ENCODE measurements at places on chromosomes 5 and 9.

DNA sequence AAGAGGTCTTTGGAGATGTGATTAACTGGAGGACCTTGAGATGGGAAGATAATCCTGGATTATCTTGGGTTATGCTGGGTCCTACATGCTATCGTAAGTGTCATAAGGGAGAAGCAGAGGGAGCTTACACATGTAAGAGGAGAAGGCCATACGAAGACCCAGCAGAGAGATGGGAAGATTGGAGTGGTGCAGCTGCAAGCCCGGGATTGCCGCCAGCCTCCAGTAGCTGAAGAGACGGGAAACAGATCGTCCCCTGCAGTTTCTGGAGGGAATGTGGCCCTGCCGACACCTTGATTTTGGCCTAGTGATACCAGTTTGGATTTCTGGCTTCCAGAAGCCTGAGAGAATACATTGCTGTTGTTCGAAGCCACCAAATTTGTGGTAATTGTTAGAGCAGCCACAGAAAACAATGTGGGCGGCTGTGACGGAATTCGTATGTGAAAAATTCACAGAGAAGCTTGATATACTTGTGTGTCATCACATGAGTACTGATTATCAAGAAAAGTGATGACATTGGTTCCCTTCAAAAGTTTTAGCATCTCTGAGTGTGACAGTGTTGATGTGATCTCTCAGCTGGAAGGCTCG is 86.9 kb downstream of the CYFIP2 start:
- DNase-seq: peak; percentile 75

GRCh38 chr9:109973336-109973735 is 193.3 kb downstream of the PALM2AKAP2 start:
- DNase-seq: no peak

DNA sequence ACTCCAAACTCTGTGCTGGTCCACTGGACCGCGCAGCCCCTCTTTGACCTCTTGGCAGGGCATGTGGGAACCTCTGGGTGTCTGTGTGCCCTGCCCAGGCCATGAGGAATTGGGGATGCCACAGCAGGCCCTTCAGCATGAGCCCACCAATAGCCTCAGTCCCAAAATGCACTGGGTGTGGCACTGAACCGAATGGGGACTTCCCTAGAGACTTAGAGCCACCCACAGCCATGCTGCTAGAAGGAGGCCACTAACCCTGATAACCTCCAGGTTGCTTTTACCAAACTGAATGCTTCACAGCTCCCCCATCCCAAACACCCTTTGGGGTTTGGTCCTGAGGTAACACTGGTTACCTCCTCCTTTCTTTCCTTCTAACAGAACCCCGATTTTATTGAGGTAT is 302.7 kb downstream of the PIK3R1 start:
- DNase-seq: no peak

- no peak for DNase-seq
These were observed 115.2 kb downstream of the SVEP1 start for GRCh38 chr9:110464321-110464720.

DNA sequence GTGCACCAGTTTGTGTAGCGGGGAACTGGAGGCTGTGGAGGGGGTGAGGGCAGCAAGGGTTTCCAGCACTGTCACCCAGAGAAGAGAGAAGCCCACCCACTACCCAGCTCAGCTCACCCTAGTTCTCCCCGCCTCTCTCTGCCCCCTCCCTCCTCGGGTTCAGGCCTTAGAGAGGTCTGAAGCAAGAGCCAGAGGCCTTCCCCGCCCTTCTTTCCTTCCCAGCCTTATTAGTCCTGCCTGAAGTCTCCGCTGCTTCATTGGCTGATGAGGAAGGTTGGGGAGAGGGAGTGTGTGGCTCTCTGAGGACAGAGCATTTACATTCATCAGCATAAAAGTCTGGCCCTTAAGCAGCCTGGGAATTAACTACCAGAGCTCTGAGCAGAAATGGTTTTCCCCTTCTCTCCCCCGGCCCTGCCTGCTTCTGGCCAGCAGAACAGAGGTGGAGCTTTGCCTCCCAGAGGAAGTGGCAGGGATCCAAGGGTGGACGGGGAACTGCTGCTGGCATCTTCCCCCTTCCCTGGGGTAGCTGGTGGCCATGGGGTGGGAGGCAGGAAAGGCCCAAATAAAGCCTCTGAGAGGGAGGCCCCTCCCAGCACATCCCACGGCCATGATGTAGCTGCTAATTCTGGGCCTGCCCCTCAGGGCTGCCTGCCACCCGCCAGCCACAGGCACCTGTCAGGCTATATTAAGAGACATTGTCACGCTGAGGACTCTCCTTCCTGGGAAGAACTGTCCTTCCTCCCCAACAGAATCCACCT is 4.1 kb downstream of the DNAJB5 start:
- DNase-seq: peak; percentile 39

DNA sequence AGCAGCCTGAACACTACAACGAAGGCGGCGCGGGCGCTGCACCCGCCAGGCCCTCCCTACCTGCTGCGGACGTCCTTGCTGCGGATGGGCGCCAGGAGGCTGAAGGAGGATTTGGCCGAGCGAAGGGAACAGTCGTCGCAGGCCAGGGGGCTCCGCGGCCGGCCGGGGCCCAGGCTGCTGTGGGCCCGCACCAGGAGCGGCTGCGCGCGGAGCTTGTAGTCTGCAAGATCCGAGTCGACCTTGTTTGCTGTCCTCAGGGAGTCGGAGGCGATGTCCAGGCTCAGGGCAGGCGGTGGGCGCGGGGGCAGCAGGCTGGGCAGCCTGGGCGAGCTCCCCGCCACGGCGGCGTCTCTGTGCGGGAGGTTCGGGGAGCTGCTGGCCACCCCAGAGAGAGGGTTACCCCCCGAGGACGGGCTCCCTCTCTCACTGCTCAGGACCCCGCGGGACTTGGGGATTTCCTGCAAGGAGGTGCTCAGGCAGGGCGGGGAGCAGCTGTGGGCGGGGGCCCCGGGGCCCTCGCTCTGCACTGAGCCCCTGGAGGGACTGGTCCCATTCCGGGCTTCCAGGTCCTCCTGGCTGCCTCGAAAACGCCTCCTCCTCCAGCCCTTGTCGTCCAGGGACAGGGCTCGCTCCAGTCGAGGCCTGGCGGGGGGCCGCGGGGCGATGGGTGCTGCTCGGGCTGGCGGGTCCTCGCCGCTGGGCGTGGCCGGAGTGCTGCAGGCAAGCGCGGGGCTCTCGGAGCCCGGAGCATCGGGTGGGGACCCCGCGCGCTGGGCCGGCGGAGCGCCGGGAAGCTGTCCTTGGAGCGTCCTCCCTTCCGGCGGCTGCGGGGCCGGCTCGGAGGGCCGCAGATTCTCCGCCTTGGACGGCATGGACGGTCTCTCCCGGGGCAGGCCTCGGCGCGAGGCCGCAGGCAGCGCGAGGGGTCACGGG is 831 bp downstream of the INPP5E start:
- DNase-seq: peak; percentile 83

DNA sequence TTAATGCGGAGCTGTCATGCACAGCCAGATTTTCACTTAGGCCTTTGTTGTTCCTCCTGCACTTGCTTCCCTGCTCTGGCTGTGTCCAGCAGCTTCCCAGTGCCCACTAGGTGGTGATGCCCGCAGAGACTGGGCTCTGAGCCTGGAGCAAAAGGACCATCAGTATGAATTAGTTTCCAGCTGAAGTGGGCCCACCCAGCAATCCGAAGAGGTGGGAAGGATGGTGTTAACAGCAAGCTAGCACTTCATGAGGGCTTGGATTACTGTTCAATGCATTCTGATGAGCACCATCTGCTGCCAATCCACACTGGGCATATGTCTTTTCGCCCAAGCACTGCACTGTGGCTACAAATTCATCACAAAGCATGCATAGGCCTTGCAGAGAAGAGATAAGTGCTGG is 459.1 kb downstream of the SPOCK1 start:
- no peak for DNase-seq

- no peak for DNase-seq
These were observed 95.0 kb upstream of the ACTBL2 start for GRCh38 chr5:57577432-57578175.

DNA sequence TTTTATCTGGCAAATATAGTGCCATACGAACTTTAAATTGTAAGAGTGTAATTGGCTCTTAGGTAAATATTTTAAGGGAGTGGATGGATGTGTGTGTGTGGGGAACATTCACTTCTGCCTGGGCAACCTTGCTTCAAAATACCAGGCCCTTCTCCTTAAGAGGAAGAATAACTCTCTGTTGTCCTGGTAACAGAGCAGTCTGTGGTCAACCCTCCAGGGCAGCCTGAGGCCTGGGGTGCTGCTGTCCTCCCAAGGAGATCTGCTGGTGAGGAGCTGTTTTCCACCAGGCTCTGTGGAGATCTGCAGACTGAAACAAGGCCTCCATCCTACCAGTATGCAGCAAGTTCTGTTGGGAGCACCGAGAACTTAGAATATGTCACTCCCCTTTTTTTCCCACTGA is 325.2 kb downstream of the PSAT1 start:
- DNase-seq: no peak

DNA sequence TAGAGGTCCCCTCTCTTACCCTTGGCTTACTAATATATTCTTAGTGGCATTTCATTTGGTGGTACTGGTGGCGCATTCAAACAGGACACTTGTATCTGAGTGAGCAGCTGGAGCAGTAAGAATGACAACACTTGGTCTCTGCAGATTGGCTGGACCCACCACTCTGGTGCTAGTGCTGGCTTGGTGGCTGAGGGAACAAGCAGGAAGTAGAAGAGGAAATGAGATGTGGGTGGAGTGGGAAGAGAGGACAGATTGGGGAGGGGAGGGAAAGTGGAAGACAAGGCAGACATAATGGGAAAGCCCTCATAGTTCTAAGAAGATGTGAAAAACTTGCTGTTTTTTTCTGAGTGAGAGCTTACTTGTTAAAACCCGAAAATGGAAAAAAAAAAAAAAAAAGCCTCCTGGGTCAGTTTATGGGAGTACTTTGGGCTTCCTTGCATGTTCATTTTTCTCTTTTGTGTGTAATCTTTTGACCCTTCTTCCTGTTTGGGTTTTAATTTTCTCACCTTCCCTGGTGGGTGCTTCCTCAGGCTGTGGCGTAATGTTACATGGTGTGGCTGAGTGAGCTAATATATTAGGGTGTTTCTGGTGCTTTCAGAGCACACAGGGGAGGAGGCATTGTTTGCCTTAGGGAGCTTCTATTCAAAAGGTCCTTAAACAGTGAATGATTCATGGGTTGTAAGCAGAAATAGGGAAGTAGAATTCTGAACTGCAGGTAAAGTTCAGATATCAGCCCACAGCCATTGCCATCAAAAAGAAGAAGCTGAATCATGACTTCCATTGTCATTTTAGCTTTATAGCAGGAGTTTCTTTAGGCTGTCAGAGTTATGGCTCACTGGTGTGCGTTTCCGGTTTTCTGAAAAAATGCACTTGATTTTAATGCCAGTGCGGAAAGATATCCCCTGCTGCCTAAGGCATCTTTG is 52.3 kb downstream of the TLE4 start:
- DNase-seq: peak; percentile 64

DNA sequence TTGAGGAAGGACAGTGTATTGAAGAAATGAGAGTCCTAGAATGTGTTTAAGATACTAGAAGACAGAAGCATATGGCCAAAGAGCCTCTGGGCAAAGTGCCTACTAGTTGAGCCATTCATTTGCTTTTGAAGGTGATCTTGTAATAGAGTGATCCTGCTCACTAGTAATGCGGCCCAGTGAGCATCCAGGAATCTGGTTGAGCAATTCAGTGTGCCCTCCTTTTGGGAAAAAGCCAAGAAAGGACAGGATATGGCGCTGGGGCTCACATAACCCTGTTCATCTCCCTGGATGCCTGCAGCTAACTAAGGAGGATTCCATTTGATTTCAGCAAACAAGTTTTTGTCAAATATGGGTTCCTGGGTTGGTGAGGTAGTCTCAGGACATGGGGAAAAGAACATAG is 16.3 kb downstream of the ADAM19 start:
- no peak for DNase-seq

Data from activated CD8-positive, alpha-beta memory T cell treated with anti-CD3 and anti-CD28 coated beads, Interleukin-2, amount 50 U/mL, for 48 hours (primary cell).